Stimulated activated CD4-positive, alpha-beta T cell treated with anti-CD3 and anti-CD28 coated beads, Interleukin-15, amount 100 ng/mL, for 1 hour (primary cell): ENCODE measurements at places on chromosomes 2 and 18.

- DNase-seq = no peak
Measured at GRCh38 chr2:237682856-237683670, 55.7 kb downstream of the LRRFIP1 start.

GRCh38 chr2:3396920-3397559, 17.5 kb downstream of the TRAPPC12 start:
- DNase-seq = no peak

GRCh38 chr18:79071037-79071436, 1.8 kb downstream of the ATP9B start:
- DNase-seq = no peak

DNA sequence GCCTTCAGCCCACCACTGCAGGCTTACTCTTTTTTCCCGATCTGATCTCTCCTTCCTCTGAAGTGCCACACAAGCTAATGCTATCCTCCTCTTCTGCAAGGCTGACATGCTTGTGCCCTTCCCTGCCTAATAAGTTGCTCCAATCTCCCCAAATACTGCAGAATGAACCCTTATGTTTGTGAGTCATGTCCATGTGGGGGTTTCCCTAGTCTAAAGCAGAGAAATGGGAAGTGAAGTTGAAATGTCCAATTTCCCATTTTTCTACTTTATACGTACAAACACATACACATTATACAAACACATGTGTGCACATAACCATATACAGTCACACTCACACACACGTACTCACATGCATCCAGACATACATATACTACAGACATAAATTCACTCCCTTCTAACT, 288.1 kb upstream of the CELF4 start:
- no peak for DNase-seq

DNA sequence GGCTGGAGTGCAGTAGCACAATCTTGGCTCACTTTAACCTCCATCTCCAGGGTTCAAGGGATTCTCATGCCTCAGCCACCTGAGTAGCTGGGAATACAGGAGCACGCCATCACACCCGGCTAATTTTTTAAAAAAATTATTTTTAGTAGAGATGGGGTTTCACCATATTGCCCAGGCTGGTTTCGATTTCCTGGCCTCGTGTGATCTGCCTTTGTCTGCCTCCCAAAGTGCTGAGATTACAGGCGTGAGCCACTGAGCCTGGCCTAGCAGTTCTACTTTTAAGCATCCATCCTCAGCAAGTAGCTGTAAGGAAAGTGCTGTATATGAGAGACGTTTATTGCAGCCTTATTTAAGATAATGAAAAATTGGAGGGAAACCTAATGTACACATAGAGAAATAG, 79.7 kb downstream of the ZDBF2 start:
- DNase-seq = no peak

DNA sequence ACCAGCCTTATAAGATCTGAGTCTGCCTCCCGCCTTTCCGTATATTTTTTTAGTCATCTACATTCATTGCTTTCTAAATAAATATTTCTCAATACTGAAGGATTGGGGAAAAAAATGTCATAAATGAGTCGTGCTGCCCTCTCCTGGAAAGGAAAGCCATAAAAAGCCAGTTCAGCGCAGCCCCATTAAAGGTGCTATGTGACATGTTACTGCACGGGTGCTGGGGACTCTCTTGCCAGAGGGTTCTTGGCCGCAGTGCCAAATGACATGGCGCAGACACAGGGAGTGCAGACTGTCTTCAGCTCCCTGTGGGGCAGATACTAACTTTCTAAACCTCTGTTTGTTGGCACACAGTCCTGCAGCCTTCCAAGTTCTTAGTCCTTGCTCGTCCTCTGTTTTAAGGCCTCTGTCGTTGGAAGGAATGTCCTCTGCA, 53.7 kb upstream of the MAP3K20 start:
- DNase-seq = no peak

GRCh38 chr18:2442726-2443275, 128.5 kb downstream of the METTL4 start:
- no peak for DNase-seq
